T-cell (primary cell): ENCODE measurements at places on chromosomes 16 and 17.

DNA sequence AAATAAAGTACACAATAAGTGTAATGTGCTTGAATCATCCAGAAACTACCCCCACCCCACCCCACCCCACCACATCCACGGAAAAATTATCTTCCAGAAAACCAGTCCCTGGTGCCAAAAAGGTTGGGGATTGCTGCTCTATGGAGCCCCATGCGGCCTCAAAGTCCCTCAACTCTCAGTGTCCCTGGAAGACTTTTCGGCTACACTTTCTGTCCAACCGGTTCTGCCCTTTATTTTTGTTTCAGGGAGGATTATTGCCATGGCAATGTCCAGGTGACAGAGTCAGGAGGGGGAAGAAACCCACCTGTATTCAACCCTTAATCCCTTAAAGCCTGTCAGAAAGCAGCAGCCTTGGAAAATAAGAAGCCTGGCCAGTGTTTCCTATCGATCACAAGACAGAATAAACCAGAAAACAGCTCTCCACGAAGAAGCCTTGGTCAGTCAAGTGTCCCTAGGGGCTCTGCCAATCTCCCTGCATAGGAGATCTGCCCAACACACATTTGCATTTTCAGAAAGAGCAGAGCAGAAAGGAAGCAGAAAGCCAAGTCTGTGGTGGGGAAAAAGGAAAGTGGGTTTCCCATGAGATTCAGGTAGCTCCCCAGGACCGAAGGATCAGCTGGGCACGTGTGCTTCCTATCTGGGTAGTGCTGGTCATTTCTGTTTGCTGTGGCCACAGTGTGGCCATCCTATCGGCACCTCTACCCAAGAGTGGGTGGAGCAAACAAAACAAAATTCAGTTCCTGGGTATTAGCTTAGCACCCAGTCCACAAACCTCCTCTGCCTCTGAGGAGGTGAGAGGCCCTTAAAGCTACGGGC, 342.7 kb downstream of the SOX9 start:
- no peak for DNase-seq

DNA sequence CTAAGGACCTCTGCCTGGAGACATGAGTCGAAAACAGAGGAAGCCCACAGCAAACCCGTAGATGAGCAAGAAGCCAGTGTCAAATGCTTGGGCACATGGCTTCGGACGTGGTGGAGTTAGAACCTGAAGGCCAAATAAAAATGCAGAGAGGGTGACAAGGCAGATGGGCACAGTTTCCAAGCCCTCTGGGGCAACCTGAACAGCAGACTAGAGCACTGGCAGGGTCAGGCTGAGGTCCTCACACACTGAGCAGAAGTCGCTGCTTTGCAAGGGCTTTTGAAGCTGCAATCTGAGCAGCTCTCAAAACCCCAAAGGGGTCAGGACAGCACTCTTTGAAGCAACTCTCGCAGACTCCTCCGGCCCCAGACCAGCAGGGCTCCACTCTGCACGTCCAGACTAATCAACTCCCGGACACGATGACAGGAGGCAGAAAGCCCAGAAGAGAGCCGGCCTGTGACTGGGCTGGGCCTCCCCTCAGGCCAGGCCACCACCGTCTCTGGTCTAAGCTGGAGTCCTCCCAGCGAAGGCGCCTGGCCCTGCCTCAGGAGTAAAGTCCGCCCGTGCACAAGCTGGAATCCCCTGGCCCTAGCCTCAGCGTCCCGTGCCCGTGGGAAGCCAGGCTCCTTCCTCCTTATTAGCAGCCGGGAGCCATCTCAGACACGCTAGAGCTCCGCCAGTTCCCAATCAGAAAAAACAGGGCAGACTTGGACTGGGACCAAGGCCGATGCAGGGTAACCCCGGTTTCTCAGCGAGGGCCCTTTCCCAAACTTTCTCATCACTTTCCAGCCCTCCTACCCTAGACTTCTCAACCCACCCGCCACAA, 924 bp downstream of the SMARCD2 start:
- DNase-seq: no peak

- no peak for DNase-seq
Measured at GRCh38 chr17:83103200-83103942, 24.0 kb downstream of the METRNL start.

DNA sequence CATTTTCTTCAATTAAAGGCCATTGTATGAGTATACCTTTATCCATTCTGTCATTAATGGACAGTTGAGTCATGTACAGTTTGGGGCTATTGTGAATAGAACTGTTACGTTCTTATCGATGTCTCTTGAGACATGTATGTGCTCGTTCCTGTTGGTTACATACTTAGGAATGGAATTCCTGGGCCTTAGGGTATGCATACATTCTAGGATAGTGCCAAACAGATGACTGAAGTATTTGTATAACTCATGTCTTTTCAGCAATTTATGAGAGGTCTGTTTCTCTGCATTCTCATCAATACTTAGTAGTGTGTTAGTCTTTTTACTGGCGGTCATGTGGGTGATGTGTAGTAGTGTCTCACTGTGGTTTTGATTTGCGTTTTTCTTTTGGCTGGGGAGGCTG, 81.2 kb downstream of the USP22 start:
- DNase-seq: no peak

- no peak for DNase-seq
Measured at GRCh38 chr17:50847566-50847965, 12.2 kb downstream of the WFIKKN2 start.

DNA sequence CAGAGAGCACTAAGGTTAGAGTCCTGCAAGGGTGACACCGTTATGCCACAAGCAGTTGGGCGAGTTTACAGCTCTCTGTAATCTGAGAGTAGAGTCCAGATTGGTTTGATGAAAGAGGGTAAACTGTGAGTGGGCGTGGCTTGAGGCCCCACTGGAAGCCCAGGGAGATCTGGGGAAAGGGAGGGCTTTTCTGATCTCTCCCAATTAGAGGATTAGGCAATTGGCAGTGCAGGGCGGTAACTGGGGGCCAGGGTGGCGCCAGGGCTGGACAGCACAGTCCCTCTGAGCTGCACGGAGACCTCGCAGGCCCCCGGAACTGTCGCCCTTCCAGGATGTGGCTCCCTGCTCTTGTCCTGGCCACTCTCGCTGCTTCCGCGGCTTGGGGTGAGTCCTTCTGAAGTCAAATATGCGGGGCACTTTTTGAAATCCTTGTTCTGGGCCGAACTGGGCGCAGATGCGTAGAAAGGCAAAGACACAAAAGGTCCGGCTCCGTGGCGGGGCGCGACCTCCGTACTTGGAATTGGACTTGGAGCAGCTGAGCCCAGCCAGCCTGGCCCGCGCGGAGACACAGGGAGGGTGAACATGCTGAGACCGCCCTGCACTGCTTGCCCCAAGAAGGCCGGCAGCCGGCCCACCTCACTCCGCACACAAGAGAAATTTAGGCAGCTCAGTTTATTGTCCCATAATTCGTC, 72.4 kb downstream of the CES1 start:
- no peak for DNase-seq

- no peak for DNase-seq
Measured at GRCh38 chr16:19513377-19514053, 8.4 kb downstream of the GDE1 start.

DNA sequence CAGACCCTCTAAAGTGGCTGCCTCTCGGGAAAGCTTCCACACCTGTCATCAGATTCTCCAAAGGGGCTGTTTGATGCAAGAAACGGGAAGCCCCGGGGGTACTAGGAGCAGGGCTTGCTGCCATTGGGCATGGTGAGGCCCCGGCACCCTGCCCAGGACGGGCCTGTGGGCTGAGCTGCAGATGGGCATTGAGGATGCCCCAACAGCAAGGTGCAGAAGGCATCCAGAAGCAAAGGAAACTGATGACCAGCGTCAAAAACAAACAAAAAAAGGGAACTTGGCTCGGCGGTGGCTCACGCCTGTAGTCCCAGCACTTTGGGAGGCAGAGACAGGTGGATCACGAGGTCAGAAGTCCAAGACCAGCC, 1.5 kb upstream of the LIMD2 start:
- no peak for DNase-seq

- no peak for DNase-seq
Measured at GRCh38 chr17:50466371-50467113, 2.1 kb downstream of the CHAD start.

DNA sequence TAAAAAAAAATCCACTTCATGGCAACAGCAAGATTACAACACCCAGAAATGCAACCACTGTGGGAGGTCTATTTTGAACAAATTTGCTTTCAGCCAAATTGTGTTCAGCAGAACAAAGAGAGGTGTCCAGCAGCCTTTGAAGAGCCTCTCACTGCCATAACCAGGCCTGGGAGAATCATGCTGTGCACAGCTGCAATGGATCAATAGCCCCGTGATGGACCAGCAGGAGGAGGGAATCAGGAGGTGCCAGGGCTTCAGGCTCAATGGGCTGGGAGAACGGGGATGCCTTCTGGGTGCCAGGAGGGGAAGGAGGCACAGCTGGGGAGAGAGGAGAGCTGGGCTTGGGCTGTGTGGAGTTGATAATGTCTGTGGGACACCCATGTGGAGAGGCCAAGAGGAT, 366.2 kb upstream of the EEF2KMT start:
- no peak for DNase-seq

DNA sequence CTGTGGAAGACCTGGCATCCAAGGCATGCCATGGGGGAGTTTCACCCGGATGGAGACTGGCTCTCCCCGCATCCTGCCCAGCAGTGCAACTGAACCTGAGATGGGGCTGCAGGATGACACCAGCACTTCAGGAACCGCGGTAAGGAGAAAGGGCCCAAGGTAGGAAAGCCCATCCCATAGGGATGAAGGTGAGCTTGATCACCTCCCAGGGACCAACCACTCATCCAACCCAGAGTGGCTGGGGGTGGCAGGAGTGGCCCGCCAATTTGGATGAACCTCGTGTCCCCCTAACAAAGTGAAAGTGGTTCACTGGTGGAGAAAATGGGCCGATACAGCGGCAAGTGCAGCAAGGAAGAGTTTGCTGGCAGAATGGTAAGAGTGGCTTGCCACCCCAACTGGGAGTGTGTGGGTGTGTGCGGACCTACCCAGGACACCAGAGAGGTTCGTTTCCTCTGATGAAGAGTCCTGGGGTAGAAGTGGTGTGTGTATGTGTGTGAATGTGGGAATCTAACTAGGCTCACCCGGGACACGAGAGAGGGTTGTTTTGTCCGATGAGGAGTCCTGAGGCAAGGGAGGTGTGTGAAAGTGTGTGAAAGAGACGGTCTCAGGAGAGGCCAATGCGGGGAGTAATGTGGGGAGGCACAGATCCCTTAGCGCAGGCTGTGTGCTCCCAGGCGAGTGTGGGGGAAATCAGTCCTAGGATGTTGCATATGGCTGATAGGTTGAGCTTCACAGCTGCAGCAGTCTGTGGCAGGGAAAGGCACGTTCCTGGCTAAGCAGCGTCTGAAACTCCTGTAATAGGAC, 22.6 kb downstream of the ACSM1 start:
- DNase-seq: no peak

GRCh38 chr17:69489313-69489712, 74.8 kb downstream of the MAP2K6 start:
- no peak for DNase-seq

DNA sequence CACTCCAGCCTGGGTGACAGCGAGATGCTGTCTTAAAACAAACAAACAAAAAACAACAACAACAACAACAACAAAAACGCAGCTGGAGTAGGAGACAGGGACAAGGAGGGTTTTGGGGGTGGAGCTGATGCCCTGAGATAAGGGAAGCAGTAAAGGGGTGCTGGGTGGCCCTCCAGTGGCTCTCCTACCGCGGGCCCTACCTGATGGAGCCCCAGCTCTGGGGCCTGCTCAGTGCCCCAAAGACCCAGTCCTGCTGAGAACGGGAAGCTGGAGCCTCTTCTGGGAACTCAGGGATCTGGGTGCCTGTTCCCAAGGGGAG, 21.3 kb upstream of the NAGS start:
- DNase-seq: no peak

DNA sequence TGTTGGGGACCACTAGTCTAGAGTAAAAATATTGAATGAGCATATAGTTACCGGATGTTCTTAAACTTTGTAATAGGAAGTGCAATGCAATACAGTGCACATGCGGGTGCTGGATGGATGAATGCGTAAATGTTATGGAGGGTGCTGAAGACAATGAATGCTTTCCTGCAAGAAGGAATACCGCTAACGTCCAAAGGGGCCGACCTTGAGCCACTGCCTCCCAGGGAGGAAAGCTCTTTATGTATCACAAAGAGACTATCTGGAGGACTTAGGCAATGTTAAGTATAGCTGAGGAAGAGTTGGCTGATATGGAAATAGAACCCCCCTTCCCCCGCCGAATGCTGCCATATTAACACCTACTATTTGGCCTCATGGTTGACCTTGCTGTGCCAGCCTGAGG, 27.5 kb upstream of the SHCBP1 start:
- no peak for DNase-seq

DNA sequence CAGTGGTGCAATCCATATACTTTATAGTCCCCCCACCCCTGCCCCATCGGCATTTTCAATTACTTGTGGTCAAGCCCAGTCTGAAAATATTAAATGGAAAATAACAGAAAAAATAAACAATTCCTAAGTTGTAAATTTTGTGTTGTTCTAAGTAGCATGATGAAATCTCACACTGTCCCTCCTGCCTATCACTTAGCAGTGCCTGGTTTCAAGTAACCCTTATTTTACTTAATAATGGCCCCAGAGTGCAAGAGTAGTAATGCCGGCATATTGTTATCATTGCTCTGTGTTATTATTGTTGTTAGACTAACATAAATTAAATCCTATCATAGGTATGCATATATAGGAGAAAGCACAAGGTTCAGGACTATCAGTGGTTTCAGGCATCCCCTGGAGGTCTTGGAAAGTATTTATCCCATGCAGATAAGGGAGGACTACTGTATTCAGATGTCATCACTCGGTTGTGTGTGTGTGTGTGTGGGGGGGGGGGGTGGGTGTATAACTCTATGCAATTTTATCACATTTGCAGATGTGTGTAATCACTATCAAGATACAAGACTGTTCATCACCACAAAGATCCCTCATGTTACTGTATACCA, 9.3 kb downstream of the UBE2G1 start:
- no peak for DNase-seq

DNA sequence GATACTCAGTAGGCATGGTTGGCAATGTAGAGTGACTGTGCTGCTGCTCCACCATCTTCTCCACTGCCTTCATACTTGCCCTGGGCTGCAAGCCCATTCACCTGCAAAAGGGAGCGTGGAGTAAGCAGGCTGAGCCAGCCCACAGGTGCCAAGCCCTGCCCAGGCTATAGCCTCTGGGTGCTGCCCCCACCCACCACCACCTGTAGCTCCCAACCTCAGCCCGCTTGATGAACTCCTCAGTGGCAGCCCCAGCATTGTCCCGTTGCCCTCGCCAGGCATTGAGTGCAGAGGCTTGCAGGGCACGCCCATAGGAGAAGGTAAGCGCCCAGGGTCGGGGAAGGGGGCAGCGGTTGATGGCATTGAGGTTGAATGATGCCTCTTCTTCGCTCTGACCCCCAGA, 2.2 kb upstream of the PIGS start:
- no peak for DNase-seq
